ENCODE measurements at places on chromosomes 13 and 19. TPM values are rescaled to one million over a fixed set of nuclear protein-coding genes. Genes with fewer than 3 reads are reported as not detected.

DNA sequence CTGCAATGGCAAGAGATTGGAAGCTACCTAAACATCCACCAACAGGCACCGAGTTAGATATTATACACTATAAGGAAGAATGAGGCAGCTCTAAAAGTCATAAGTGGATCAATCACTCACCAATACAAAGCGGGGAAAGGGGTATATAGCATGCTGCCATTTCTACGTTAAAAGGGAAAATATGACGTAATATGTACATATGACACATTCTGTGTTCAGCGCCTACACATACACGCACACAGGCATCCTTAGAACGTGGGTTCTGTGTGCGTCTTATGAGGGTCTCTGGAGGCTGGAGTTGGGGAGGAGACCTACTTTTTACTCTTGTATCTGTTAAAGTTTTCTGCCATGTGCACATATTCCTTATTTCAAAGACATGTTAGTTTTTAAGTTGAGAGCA lies 5.9 kb downstream of the IL17D start:
- no peak for DNase-seq

GRCh38 chr19:48985711-48986110 lies 7.4 kb downstream of the GYS1 start:
- no peak for DNase-seq

- DNase-seq, result no peak
Measured at GRCh38 chr19:29622166-29623070, 16.3 kb downstream of the POP4 start.

- DNase-seq, result no peak
Measured at GRCh38 chr13:27583645-27584044, 36.7 kb downstream of the LNX2 start.

CEACAM3 gene
- not detected for total RNA-seq

IQCN gene
- total RNA-seq, result 3.9 TPM

N4BP2L1 gene
- 7.1 TPM for total RNA-seq

SIGLEC12 gene
- not detected for total RNA-seq
